ENCODE measurements at places on chromosomes 13 and 19.

DNA sequence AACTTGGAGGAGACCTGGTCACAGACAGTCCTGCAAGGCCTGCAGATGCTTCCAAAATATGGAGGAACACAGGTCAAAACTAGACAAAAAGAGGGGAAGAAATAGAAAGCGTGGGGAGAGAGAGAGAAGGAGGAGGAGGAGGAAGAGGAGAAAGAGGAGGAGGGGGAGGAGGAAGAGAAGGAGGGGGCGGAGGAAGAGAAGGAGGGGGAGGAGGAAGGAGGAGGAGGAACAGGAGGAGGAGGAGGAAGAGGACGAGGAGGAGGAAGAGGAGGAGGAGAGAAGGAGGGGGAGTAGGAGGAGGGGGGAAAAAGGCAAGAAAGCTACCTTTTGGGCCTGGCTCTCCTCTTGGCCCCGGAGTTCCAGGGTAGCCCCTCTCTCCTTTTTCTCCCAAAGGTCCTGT lies 105.8 kb downstream of the COL4A1 start:
- no peak for DNase-seq

DNA sequence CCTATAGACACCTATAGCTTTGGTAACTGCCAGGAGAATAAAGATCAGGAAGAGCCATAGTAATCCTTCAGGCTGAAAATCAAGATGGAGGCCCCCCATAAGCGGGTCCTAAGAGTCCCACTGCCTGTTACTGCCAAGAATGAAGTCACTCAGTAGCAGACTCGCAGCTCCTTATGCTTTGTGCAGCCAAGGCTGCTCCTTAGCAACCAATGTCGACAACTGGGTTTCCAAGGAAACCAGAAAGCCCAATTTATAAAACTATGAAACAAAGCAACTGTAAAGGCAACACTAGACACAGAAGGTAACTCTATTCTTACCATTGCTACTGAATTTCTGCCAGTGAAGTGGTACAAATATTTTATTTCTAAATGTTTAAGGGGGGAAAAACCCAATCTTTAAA lies 56.5 kb downstream of the DCLK1 start:
- no peak for DNase-seq

GRCh38 chr19:55578761-55579747 lies 1.6 kb downstream of the ZNF579 start:
- DNase-seq, result peak; percentile 40

DNA sequence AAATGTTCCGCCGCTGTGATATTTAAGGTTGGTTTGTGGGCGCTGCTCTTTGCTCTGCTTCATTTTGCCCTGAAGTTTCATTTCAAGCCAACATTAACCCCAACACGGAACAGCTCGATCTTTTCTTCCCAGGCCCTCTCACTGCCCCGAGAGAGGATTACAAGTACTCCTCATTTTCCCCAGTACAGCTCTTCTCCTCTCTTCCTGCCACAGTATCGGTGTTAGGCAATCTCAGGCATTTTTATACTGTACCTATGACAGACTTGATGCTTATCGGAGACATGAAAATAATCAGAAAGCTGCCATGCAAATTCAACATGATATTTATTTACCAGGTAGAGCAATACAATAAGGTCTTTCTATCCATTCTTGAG lies 1.3 kb upstream of the EDNRB start:
- DNase-seq, result no peak

DNA sequence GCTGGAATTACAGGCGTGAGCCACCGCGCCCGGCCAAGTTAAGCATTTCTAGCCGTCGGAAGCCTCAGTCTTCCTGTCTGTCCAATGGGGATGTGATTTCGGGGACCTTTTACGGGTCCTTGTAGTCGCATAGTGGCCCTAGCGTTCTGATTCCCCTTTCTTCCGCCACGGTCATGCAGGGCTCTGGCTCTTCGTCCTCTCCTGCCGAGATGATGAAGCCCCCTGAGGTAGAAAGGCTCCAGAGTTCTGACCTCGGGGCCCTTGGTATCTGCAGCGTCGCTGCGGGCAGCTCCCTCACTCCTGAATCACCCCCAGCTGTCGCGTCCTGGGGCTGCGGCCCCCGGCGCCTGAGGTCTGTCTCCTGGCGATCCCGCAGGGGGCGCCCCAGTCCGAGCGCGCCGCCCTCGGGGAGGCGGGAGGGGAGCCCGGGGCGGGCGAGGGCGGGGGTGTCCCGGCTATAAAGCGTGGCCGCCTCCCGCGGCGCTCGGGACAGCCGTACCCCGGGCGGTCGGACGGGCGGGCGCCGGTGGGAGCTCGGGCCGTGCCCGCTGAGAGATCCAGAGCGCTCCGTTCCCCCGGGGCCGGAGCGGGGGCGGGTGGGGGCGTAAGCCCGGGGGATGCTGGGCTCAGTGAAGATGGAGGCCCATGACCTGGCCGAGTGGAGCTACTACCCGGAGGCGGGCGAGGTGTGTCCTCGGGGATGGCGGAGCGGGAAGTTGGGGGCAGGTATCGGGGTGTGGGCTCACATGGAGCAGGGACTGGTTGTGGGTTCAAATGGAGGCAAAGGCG lies at the start of gene FOXA3:
Gene FOXA3 (plus strand): TSS at position 487 of the 789 bp plus-strand sequence. CDS start 131 bp downstream, at position 618.
- DNase-seq, result peak; percentile 89

GRCh38 chr13:59086147-59086546 lies 1077.6 kb downstream of the DIAPH3 start:
- DNase-seq, result no peak

GRCh38 chr19:48530066-48530720 lies 18.6 kb upstream of the LMTK3 start:
- no peak for DNase-seq

GRCh38 chr13:74784959-74785358 lies 650.8 kb upstream of the KLF12 start:
- DNase-seq, result peak; percentile 21

- no peak for DNase-seq
These were observed 18.4 kb upstream of the ITM2B start for GRCh38 chr13:48214519-48215121.

DNA sequence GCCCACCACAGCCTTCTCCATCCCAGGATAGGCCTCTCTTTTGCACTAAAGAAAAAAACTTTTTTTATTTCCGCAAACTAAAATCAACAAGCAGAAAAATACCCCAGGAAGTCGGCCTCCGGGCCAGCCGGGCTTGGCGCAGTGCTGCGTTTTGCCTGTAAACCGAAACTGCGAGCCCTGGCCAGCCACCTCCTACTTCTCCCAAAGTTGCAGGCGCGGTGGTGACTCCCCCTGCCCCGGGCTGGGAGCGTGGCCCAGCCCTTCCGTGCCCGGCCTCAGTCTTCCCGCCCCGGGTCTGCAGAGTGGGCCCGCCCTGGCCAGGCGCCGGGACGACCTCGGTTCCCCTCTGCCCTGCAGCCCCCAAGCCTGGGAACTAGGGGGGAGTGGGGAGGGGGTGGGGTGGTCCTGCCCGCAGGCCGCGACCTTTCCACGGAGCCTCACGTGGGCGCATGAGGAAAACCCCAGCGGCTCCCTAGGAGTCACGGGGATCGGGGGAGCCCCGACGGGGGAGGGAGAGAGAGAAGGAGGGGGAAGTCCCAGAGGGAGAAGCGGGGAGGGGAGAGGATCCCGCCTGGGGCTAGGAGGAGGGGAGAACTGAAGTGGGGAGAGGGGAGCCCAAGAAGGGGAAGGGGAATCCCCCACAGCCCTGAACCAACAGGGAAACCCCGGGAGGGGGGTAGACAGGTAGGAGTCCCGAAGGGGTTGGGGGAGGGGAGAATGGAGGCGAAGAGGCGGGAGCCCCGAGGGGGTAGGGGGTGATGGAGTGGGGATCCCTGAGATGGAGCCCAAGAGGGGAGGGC lies 3.0 kb downstream of the GADD45B start:
- peak; percentile 16 for DNase-seq

GRCh38 chr19:34215666-34216038 lies 38.7 kb upstream of the GARRE1 start:
- DNase-seq, result no peak

DNA sequence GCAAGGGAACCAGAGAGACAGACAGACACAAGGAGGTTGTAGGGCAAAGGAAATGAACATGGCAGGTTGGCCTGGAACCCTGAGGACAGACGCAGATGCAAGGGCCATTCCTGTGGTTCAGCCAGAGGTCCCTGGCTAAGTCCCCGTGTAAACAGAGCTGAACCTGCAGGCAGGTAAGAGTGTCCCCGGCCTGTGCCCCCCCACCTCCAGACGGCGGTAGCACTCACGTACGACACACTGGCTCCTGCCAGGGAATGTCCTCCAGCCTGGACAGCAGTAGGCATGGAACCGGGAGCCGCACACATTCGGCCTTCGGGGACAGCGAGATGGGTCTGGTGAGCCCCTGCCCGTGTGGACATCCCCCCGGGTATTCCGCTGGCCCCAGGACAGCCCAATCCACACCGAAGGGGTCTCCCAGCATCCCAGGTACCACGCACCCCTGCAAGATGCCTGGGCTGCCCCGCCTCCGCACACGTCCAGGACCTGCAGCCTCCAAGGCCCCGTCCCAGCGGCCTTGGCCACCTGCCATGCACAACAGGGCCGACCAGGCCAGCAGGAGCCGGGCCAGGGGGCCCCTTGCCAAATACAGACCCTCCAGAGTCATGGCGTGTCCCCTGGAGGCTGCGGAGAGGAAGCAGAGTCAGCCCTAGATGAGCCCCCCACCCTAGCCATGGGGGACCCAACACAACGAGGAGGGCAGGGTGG lies 2.4 kb downstream of the FBN3 start:
- peak; percentile 40 for DNase-seq

GRCh38 chr19:407511-408440 lies 1.2 kb downstream of the C2CD4C start:
- no peak for DNase-seq

GRCh38 chr19:294946-295686 lies 3.9 kb upstream of the PLPP2 start:
- peak; percentile 89 for DNase-seq

GRCh38 chr13:21817878-21818277 lies 147.0 kb downstream of the FGF9 start:
- DNase-seq, result no peak

DNA sequence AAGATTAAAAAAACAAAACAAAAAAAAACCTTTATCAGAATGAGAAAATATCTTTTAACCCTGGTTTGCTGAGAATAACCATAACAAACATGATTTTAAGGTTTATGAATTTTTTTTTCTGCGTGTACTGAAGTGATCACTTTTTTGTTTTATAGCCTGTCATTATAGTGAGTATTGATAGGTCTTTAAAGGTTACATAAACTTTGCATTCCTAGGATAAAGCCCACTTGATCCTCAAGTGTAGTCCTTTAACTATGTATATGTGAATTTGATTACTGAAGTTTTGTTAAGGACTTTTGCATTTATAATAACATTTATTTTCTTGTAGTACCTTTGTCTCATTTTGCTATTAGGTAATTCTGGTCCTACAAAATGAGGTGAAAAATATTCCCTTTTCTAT lies 709.8 kb upstream of the PCDH20 start:
- no peak for DNase-seq

Measured in D341Med (cell line).